ENCODE measurements at places on chromosomes 13 and 19.

DNA sequence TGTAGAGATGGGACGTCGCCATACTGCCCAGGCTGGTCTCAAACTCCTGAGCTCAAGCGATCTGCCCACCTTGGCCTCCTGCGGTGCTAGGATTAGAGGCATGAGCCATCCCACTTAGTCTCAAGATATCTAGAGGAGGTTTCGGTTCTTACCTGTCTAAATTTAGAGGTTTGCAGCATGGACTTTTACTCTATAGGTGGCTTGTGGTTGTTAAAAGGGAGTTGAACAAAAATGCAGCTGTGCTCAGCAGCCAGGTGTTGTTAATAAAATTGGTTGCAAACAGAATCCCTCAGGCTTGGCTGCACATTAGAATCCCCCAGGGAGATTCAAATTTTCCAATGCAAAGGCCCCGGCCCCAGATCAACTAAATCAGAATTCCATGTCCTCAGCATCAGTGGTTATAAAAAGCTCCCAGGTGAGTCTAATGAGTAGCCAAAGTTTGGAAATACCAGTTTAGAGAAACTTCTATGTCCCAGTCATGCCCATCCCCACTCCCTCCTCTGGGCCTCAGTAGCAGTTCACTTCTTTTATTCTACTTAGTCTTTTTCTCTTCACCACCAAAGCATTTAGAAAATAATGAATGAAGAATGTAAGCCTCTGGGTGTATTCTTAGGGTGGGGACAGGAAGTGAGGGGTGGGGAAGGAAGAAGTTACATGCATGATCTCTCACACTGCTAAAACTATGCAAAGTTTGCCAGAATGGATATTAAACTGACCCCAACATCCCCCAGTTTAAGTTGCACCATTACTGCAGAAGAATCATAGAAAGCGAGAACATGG lies 471.0 kb downstream of the COG6 start:
- DNase-seq, result no peak

- no peak for DNase-seq
Observed at GRCh38 chr19:11265177-11265784, 3.0 kb upstream of the DOCK6 start.

DNA sequence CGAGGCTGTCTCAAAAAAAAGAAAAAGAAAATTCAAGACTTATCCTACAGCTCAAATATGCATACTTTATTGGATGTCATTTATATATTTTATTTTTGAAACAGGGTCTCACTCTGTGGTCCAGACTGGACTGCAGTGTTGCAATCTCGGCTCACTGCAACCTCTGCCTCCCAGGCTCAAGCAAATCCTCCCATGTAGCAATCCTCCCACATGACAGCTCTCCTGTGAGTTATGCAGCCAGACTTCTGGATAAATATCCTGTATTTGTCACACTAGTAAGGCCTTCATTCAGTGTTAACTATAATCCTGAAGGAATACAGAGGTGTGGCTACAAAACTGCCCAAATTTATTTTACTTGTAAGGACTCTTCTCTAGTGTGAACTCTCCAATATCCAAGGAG lies 7.2 kb downstream of the ZNF552 start:
- DNase-seq, result no peak

GRCh38 chr19:51179256-51179655 lies 37.2 kb downstream of the SIGLEC7 start:
- DNase-seq, result no peak

DNA sequence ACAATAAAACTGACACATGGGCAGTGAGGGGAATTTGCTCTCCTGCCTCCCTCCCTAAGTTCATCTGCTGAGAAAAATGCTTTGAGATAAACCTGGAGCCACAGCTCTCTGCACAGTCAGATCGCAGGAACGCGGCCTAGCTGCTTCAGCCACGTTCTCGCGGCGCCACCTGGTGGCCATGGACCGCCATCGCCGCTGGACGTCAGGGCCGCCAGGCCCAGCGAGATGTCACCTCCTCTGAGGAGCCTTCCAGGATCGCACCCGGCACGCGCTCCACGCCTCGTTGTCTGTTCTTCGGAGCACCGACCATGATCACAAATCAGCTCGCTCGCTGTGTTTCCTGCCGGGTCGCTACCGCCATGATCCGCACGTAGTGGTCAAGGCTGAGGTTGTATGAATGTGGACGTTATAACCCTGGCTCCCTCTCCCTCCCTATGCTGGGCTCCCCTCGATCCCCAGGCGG lies 20.6 kb upstream of the USP29 start:
- peak; percentile 36 for DNase-seq

DNA sequence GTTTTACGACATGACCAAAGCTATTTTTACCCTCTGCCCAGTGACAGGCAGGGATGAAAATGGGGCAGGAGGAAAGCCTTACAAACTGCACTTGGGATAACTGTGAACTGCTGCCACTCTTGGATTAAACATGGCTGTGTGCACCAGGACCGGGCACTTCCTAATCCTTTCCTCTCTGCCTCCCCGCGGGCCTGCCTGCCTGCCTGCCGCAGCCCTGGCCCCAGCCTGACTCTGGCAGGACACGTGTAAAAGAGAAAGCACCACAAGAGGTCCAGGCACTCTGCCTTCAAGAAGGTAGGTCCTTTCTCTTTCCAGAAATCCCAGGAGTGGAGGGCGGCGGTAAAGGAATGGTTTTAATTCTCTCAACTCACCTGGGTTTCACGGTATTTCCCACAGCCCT lies 4.8 kb downstream of the TSHZ3 start:
- DNase-seq, result no peak

DNA sequence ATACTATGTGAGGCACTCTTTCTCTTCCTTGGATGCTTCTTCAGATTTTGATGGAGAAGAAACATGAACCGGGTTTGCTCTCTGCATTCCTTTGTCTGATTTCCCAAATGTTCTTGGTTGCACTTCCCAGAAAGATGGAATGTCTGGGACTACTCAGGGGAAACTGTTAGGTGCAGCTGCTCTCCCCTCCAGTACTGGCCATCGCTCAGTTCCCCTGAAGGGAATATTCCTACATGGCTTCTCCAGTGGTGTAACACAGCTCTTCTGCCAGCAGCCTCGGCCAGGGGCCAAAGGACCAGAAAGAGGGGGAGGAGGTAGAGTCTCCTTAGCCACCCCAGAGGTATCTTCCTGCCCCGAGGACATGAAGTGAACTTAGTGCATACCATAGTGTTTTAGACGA lies 33.5 kb upstream of the SPRY2 start:
- no peak for DNase-seq

GRCh38 chr13:24272452-24273161 lies 36.8 kb upstream of the C1QTNF9 start:
- no peak for DNase-seq

GRCh38 chr19:4053423-4054324 lies 13.0 kb downstream of the ZBTB7A start:
- no peak for DNase-seq

GRCh38 chr19:7841751-7842660 lies 12.0 kb downstream of the EVI5L start:
- DNase-seq, result no peak

DNA sequence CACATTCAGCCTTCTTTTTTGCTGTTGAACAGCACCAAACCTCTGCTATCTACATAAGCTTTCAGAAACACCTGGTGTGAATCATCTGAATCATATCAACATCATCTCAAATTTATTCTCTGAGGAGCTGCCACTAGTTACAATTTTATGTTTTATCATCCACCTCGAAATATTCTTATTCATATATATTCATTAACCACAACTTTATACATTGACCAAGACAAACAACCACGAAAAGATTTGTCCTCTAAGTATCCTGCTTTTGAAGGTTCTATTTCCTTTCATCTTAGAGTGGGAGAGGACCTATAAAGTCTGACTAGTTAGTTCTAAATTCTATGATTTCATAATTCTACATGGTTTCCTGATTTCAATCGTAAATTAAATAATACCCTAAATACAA lies 18.9 kb downstream of the ESD start:
- DNase-seq, result no peak

GRCh38 chr19:19550485-19550929 lies 12.4 kb downstream of the CILP2 start:
- no peak for DNase-seq

- DNase-seq, result no peak
Observed at GRCh38 chr13:33053397-33054066, 37.3 kb downstream of the KL start.

DNA sequence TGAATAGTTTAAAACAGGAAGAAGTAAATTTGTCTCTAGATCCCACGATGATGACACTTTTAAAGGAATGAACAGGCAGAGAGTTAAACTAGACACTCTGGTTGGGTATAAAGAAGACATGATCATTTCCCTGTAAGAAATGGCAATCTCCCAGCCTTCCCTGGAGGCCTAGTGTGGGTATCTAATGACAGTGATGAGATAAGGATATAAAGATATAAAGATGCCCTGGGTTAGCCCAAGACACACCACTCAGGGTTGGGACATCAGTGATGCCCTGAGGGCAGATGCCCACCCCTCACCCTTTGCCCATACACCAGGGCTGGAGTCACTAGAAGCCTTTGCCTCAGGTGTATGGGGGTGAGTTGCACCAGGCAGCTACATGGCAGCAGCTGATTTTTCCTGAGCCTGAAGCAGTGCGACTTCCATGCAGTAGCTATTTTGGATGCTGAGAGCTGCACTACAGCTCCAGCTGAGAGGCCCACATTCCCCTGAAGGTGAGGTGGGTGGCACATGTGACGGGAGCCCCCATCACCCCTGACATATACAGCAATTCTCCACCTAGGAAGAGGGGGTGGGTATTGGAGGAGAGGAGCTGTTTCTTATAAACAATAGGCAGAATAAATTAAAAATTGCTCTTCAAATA lies 177.5 kb downstream of the NDFIP2 start:
- no peak for DNase-seq

DNA sequence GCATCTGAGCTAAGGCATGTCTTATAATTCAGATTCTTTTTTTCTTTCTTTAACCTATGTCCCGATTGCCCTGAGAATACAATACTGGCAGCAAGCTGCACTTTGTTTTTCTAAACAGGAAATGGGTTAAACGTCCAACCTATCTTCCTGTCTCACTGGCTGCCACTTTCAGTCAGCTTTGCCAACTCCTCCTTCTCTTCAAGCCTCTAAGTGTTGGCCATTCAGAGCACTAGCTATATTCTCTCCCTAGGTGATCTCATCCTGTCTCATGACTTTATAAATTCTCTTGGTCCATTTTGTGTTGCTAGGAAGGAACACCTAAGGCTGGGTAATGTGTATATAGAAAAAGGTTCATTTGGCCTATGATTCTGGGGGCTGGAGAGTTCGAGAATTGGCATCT lies 109.5 kb upstream of the TSC22D1 start:
- no peak for DNase-seq

GRCh38 chr19:7540761-7541474 lies 5.4 kb downstream of the PNPLA6 start:
- DNase-seq, result no peak

- no peak for DNase-seq
Observed at GRCh38 chr19:40078377-40078776, 12.4 kb downstream of the ZNF780A start.

- no peak for DNase-seq
Observed at GRCh38 chr13:50599927-50600326, 243.6 kb downstream of the DLEU7 start.

GRCh38 chr19:38044267-38045111 lies 137.5 kb downstream of the SIPA1L3 start:
- no peak for DNase-seq

DNA sequence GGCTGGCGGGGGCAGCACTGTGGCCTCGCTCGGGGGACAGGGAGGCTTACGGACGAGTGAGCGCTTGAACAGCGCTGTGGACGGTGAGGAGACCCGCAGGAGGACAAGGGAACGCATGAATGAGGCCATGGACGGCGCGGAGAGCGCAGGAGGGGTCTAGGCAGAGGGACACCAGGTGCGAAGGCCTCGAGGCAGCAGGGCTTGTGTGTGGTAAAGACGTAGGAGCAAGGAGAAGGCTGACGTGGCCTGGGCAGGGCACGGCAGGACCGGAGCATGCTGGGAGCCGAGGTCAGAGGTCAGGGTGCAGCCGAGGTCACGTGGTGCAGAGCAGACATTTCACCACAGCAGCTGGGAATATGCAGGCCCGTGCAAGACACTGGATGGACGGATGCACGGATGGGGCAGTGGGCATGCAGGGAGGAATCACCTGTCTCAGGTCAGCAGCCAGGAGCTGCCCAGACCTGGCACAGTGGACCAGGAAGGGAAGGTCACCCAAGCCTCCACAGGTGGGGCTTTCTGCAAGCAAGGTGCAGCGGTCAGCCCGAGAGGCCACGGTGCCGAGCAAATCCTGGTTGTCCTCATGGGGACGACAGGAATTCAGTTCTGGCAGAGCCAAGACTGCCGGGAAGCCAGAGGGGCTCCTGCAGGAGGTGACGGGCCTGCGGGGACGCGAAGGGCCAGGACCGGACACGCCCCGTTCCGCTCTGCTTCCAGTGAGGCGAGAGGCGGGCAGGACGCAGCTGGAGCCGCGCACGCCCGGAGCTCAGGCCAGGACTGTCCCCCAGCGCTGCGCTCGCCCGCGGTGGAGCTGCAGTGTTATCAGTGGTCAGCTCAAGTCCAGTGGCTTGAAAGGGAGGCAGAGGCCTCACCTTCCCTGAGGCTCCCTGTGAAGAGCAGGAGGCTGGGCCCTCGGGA lies 72.2 kb downstream of the RASA3 start:
- DNase-seq, result no peak

- DNase-seq, result no peak
Observed at GRCh38 chr13:90872491-90873025, 474.9 kb upstream of the MIR17HG start.

GRCh38 chr13:47000165-47000564 lies 103.3 kb upstream of the HTR2A start:
- DNase-seq, result no peak

DNA sequence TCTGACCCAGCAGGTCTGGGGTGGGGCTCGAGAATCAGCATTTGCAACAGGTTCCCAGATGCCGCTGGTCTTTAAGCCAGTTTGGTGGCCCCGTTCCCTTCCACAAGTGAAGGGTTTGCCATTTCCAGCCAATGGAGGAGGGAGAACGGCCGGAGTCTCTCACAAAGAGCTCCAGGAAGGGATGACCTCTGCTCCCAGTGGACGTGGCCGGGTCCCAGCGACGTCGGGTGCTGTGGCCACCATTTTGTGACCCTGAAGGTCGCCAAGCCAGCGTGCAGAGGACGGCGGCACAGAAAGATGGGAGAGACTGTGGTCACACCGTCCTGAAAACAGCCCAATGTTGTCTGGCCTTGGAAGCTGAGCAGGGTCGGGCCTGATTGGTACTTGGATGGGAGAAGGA lies 8.0 kb downstream of the SHC2 start:
- DNase-seq, result no peak

DNA sequence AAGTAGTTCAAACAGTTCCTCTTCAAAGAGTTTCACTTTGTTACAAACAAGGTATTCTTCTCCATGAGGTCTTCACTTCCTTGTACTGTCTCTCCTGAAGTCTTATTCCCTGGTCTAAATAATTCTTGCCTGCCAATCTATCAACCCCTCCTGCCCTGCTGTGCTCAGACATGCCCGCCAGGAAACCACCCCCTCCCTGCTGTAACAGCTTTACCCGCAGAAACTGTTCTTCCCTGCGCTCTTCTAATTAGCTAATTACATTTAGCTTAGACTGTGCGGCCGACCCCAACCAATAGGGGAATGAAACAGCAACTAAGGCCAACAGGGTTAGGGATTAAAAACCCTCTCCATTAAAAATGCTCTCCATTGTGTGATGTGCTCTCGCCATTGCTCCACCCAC lies 46.7 kb downstream of the ZNF846 start:
- DNase-seq, result no peak

GRCh38 chr13:100301418-100301817 lies 212.5 kb downstream of the PCCA start:
- DNase-seq, result no peak

- DNase-seq, result no peak
Observed at GRCh38 chr13:104256701-104257100, 1190.5 kb upstream of the SLC10A2 start.

GRCh38 chr13:110866491-110867170 lies 48.2 kb downstream of the ANKRD10 start:
- no peak for DNase-seq

- no peak for DNase-seq
Observed at GRCh38 chr13:48896312-48896711, 79.4 kb upstream of the FNDC3A start.

Data from activated CD4-positive, alpha-beta T cell treated with anti-CD3 and anti-CD28 coated beads, Interleukin-2, amount 50 U/mL, for 24 hours (primary cell).